Iris pigment epithelial cell (primary cell): ENCODE measurements at places on chromosomes 2 and 18.

DNA sequence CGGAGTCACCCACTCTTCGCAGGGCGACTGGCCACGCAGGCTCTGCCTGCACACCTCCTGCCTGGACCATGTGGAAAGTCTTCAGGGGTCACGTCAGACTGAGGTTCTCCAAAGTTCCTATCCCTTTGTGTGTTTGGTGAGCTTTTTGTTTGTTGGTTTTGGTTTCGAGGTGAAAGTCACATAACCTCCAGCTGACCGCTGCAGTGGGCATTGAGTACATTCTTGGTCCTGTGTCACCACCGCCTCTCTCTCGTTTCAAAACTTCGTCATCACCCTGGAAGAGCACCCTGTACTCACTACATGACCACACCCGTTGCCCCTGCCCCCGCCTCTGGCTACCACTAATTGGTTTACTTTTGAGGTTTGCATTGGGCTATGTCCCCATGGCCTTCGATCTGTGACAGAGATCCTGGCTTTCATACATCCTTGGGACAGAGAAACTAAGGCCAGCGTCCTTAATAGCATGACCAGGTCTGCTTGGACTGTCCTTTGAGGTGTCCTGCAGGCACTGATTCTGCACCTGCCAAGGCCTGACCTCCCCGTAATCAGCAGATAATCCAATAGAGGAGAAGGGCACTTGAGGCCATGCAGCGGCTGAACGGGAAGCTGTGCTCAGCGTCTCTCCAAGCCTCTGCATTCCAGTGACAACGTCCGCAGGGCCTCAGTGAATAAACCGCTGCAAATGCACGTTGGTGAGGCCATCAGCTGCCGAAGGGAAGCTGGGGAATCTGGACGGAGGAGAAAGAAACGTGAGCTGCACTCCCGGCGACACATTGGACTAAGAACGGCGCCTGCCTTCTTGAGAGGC is 46.8 kb downstream of the SH3BP4 start:
- peak; percentile 43 for DNase-seq

GRCh38 chr2:70668432-70668831 is 99.6 kb downstream of the ADD2 start:
- no peak for DNase-seq

DNA sequence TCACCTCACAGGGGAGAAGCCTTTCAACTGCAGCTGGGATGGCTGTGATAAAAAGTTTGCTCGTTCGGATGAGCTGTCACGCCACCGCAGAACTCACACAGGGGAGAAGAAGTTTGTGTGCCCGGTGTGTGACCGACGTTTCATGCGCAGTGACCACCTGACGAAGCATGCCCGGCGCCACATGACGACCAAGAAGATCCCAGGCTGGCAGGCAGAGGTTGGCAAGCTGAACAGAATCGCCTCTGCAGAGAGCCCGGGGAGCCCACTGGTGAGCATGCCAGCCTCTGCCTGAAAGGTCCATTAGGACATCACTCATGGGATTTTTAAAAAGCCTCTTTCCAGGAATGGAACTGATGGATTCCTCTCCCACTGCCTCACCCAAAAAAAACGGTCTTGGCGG is 8.9 kb downstream of the KLF11 start:
- no peak for DNase-seq

GRCh38 chr2:227363756-227364155 is 15.3 kb downstream of the TM4SF20 start:
- DNase-seq = peak; percentile 64

DNA sequence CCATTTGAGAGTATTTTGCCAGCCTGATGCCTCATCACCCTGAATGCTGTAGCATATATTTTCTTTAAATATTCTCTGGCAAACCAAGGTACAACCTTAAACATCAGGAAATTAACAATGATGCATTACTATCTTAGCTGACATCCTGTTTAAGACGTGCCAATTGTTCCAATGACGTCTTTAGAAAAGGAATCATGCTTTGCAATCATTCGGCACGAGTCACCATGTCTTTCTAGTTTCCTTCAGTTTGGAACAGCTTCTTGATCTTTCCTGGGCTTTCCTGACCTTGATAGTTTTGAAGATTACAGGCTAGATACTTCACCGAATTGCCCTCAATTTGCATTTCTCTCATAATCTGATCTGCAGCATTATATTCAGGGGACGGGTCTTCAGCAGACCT is 88.2 kb upstream of the GLI2 start:
- peak; percentile 13 for DNase-seq

DNA sequence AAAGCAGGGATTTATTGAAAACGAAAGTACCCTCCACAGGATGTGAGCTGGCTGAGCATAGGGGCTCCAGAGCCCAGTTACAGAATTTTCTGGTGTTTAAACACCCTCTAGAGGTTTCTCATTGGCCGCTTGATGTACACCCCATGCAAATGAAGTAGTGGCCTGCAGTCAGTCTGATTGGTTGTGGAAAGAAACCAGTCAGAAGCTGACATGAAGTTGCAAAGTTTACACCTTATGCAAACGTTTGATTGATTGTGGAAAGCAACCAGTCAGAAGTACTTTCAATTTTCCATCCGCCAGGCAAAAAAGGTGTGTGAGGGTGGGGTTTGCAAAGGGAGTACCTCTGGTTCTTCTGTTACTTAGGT is 62.3 kb downstream of the VWA3B start:
- DNase-seq = peak; percentile 95

DNA sequence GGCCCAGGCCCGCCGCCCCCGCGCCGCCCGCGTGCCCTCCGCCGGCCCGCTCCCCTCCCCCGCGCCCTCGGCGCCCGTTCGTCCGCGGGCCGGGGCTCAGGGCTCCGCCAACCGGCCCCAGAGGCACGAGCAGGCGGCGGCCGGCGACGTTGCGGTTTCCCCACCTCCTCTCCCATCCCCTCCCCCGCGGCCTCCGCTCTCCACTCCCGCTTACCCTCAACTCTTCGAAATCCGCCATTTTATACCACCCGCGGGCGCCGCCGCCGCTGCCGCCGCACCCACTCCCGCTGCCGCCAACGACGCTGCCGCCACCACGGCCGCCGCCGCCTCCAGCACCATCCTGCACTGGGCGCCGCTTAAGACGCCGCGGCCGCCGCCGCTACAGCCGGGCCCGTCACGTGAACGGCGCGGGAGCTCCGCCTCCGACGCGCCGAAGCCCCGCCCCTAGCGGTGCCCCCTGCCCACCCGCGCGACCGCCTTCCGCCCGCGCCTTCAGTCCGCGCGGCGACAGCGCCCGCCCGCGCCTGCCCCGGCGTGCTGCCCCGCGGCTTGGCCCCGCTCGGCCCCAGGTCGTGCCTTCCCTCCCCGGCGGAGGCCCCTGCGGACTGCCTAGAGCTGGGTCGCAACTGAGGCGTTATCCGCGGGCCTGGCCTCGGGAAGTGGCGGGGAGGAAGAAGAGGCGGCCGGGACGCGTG is at the start of the genes KATNAL2 and PIAS2:
Gene KATNAL2 (plus strand): TSS at position 495 of the 695 bp plus-strand sequence. CDS start 29,271 bp downstream, outside the sequence.
Gene PIAS2 (minus strand): TSS at position 400 of the 695 bp plus-strand sequence. CDS start 162 bp downstream, at position 238.
- peak; percentile 57 for DNase-seq

- DNase-seq = peak; percentile 64
These were observed 84.8 kb downstream of the VRK2 start for GRCh38 chr2:58131191-58132011.

DNA sequence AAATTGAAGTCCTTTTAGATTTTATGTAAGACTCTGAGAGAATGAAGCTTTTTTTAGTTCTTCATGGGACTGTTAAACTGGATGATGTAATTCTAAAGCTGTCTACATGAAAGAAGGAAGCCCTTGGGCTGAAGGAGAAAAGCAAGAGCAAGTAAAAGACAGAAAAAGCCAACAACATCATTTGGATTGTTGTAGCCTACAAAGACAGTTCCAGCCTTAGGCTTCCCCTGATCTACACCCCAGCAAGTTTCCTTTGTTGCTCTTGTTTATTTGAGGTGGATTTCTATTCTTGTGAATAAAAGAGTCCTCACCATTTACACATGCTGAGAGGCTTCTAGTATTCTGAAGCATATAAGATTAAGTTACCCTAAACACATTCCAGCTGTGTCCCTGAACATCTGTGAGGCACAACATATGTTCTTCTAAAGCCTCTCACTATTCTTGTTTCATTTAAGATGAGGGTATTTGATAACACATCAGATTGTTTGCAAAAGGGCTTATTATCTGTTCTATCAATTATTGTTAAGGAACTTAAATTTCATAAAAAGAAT is 377.8 kb downstream of the LNPK start:
- DNase-seq = no peak

- no peak for DNase-seq
These were observed 2.3 kb downstream of the SCN1A start for GRCh38 chr2:166125557-166125956.

DNA sequence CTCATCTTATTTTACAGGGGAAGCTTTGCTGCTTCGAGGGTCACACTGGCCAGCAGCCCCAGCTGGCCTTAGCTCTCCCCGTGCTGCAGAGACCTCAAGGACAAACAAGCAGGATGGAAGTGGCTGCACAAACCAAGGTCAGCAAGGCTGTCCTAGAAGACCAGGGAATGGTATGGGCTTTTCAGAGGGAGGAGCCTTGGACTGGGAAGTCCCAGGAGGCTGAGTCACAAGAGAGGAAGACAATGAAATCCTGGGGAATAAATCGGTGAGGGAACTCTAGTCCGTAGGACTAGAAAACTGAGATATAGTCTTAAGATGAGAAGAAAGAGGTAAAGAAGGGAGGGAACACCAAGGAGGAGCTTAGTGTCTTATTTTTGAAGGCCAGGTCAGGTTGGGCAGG is 15.7 kb downstream of the CREG2 start:
- peak; percentile 17 for DNase-seq

DNA sequence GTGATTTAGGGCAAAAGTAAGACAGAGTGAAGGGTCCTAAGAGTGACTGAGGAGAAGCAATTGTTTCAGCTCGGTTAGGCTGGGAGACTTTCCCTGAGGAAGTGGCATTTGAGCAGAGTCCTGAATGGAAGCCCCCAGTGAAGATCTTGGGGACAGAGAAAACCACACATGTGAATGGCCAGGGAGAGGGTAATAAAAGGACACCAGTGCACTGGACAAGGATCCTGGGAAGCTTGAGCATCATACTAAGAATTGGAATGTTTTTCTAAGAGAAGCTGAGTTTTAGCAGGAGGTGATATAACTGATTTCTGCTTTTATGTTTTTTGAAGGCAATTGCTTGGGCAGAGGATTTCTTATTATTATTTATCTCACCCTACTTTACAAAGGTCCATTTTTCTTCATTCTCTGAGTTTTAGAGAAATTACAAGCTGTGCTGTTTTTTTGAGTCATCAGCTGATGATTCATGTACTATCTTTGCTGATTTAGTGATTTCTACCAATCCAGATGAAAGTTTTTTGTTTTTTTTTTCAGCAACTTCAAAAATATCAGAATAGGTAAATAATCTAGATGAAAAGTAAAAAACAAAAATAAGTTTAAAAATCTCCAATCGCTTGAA is 43.5 kb downstream of the MFSD6 start:
- peak; percentile 52 for DNase-seq

GRCh38 chr2:20141056-20141762 is 83.7 kb downstream of the SDC1 start:
- peak; percentile 96 for DNase-seq

DNA sequence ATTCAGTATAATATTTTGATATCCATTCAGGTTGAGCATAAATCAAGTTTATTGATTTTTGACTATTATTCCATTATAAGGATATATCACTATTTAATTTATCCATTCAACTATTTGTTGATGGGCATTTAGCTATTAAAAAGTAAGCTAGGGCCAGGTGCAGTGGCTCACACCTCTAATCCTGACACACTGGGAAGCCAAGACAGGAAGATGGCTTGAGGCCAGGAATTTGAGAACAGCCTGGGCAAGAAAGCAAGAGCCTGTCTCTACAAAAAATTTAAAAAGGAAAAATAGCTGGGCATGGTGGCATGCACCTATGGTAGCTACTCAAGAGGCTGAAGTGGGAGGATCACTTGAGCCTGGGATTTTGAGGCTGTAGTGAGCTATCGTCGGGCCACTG is 183.5 kb downstream of the HNMT start:
- no peak for DNase-seq

- DNase-seq = no peak
These were observed 245.6 kb upstream of the CDH2 start for GRCh38 chr18:28422577-28422976.

- no peak for DNase-seq
These were observed 172.3 kb downstream of the PRKCE start for GRCh38 chr2:45823723-45824206.

DNA sequence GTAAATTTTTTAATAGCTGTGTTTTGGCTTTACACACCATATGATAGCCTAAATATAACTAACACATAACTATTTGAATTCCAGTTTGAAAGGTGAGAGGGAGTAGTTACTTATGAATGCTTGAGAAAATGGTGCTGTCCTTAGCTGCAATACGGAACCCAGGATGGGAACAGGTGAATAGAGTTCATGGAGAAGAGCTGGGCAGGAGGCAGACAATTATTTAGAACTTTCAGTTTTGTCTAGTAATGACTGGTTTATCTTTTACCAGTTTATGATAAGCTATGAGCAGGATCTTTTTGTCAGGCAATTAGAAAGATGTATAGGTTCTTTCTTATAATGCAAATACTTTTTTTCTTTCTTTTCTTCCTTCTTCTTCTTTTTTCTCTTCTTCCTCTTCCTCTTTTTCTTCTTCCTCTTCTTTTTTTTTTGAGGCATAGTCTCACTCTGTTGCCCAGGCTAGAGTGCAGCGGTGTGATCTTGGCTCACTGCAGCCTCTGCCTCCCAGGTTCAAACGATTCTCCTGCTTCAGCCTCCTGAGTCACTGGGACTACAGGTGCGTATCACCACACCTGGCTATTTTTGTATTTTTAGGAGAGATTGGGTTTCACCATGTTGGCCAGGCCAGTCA is 25.9 kb downstream of the UBR3 start:
- no peak for DNase-seq

DNA sequence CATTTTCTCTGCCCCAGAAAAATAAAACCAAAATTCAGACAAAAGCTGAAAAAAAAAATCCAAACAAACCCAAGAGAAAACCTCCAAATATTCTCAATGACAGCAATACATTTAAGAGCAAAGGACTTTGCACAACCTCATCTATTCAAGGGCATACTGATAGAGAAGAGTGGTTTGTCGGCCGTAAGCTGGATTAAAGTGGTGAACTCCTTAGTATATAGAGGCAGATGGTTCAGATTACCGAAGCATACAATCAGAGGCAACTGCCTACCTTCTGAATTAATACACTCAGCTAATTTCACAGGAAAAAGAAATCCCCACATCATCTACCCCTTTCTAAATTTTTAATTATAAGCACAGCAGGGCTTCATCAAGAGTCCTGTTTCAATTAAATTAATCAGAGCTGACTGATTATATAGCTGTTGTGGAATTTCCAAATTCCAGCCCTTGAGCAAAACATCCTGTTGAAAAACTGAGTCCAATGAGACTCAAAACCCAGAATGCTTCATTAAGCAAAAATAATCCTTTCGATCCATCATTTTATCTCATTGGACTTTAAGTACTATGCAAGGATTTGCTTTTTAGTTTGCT is at the start of gene CPLX4:
Gene CPLX4 (minus strand): TSS at position 190 of the 591 bp plus-strand sequence. CDS start 187 bp downstream, at position 3.
- no peak for DNase-seq

- peak; percentile 64 for DNase-seq
These were observed 14.5 kb downstream of the IL1R2 start for GRCh38 chr2:102005989-102006885.

GRCh38 chr2:156841321-156841720 is 405.1 kb downstream of the GPD2 start:
- no peak for DNase-seq
